ENCODE measurements at places on chromosomes 2 and 18. TPM values are rescaled to one million over a fixed set of nuclear protein-coding genes. Genes with fewer than 3 reads are reported as not detected.

The PLEKHH2 gene
- 2.2 TPM for total RNA-seq

The ARHGAP25 gene
- total RNA-seq = 5.4 TPM

The SLC4A5 gene
- total RNA-seq = 1.8 TPM

The GPR55 gene
- total RNA-seq = not detected

The ANKRD23 gene
- total RNA-seq = 6.2 TPM

The NEU2 gene
- total RNA-seq = not detected

The LIMS4 gene
- 2.3 TPM for total RNA-seq

The GALM gene
- 6.6 TPM for total RNA-seq

DNA sequence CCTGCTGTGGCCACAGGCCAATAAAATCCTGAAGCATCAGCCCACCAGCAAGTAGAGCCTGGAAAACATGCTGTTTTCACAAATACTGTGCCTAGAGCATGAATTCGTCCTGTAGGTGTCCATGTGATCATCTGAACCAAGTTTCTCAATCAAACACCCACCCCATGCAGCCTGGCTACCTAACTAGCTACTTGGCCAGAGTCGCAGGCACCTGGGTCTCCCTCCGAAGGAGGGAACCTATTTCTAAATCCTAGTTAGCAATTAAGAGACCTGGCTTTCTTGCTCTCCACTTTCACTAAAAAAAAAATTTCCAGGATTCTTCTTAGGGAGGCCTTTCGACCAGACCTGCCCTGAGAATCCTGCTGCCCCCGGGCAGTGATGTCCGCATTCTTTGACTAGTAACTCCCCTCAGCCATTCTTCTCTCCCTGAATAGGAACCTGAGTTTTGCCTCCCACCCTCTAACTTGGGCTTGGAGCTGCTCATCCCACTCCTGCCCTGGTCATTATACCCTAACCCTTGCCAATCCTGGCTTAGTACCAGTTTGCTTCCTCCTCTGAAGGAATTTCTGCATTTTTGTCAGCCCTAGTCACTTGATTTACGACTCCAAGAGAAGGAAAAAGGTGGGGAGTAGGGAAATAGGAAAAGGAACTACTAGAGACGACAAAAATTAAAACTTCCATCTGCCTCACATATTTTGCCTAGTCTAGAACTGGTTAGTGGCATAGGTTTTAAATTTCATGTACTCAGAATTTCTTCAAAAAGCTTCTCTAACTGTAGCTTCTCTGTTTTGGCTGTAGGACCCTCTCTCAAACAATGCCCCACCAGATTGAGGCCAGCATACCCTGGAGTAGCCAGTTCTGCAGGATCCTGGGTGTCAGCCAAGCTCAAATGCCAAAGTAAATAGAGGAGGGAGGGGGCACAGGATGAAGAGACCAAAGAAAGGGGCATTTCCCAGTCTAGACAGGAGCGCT is 25.4 kb upstream of the TANK start:
- H3K27ac ChIP-seq = no peak overlapping the region
- peaks cover 9% of the 10 kb centered on the region for H3K4me1 ChIP-seq
- no peaks in the 10 kb centered on the region for H3K36me3 ChIP-seq
- H3K27me3 ChIP-seq = no peaks in the 10 kb centered on the region
- DNase-seq = peak; percentile 14

- no peak overlapping the region for H3K4me3 ChIP-seq
- no peak for DNase-seq
- H3K27ac ChIP-seq = no peak overlapping the region
- no peaks in the 10 kb centered on the region for H3K36me3 ChIP-seq
- no peaks in the 10 kb centered on the region for H3K27me3 ChIP-seq
Observed at GRCh38 chr2:26613241-26614215, 27.6 kb downstream of the CIB4 start.

DNA sequence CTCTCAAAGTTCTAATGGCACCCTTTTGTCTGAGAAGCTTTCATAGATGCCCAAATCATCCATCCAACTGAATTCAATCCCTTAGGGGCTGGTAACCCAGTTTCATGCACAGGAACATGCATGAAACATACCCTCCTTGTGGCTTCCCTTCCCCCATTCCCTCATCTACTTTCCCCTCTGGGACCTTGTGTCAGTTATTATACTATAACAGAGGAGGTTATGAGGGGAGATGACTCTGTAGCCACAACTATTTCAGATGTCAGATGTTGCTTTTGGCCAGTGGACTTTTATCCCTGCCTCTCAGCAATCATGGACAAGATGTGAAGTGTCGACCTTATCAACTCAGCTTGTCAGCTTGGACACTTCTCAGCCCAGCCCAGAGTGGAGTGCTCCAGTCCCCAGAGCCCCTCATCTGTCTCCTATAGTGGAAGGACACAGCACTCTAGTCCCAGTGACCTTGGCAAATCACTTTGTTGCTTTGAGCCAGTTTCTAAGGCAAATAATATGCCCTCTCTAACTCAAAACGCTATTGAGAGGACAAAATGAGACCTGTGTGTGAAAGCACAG is 8.4 kb downstream of the DHRS9 start:
- no peaks in the 10 kb centered on the region for H3K4me1 ChIP-seq
- no peak overlapping the region for H3K27ac ChIP-seq
- peaks cover 5% of the 10 kb centered on the region for H3K27me3 ChIP-seq
- no peak overlapping the region for H3K4me3 ChIP-seq
- DNase-seq = no peak

DNA sequence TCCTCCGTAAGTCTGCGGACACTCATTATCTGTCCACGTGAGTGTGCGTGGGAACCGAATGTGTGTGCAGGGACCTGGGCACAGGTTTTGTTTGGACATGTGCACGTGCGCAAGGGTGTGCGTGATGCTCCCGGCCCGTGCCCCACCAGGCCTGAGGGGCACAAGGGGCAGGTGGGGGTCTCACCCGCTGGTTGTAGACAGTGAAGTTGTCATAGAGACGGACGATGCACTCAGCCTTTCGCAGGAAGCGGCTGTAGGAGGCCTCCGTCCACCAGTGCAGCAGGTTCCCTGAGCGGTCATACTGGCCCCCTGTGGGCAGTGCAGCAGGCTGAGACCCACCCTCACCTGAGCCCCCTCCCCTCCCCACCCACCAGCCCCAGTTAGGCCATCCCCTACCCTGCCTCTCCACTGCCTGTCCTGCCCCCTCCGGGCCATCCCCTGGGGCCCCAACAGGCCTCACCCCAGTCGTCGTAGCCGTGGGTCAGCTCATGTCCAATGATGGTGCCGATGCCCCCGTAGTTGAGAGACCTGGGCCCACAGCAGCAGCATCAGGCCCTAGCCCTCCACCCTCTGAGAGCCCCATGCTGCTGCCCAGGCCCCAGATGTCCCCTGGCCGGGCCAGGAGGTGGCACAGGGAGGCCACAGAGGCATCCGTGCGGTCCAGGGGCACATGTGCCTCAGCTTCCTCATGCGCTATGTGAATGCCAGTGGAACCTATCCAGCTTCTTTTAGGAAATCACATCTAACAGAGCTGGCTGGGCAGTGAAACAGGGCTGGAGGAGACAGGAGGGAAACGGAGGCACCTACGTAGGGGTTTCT is 6.1 kb downstream of the ECEL1 start:
- H3K27ac ChIP-seq = no peak overlapping the region
- no peaks in the 10 kb centered on the region for H3K4me1 ChIP-seq
- no peaks in the 10 kb centered on the region for H3K36me3 ChIP-seq
- peaks cover 25% of the 10 kb centered on the region for H3K27me3 ChIP-seq
- no peak for DNase-seq

GRCh38 chr2:157107877-157108276 is 149.6 kb upstream of the GALNT5 start:
- no peaks in the 10 kb centered on the region for H3K36me3 ChIP-seq
- H3K4me3 ChIP-seq = no peak overlapping the region
- H3K27ac ChIP-seq = no peak overlapping the region
- H3K4me1 ChIP-seq = no peaks in the 10 kb centered on the region

- H3K27me3 ChIP-seq = no peaks in the 10 kb centered on the region
- peaks cover 44% of the 10 kb centered on the region for H3K4me1 ChIP-seq
- H3K4me3 ChIP-seq = no peak overlapping the region
Observed at GRCh38 chr18:10063489-10063888, 149.7 kb downstream of the VAPA start.

DNA sequence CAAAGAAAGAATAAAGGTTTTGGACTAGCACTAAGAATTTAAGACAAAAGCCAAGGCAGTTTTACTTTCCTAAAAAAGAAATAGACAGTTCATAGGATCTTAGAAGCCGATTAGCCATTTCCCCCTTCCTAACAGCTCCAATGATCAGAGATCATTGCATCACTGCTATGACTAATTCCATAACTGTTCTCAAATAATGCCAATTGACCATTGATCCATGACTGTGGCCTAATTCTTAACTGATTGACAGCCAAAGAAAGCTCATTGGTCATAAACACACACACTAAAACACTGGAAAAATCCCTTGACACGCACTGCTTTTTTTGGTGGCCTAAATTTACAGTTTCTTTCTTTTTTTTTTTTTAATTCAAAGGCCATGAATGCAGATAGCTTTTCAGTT is 345.0 kb upstream of the ACVR2A start:
- H3K27ac ChIP-seq = no peak overlapping the region
- H3K4me3 ChIP-seq = no peak overlapping the region
- no peaks in the 10 kb centered on the region for H3K36me3 ChIP-seq
- no peaks in the 10 kb centered on the region for H3K27me3 ChIP-seq
- H3K4me1 ChIP-seq = no peaks in the 10 kb centered on the region

- no peak for DNase-seq
- no peaks in the 10 kb centered on the region for H3K36me3 ChIP-seq
- no peaks in the 10 kb centered on the region for H3K4me1 ChIP-seq
- H3K27me3 ChIP-seq = no peaks in the 10 kb centered on the region
- H3K27ac ChIP-seq = no peak overlapping the region
Observed at GRCh38 chr2:240503375-240503774, 54.4 kb downstream of the ANKMY1 start.

- no peaks in the 10 kb centered on the region for H3K27me3 ChIP-seq
- H3K4me1 ChIP-seq = peaks cover 4% of the 10 kb centered on the region
- H3K36me3 ChIP-seq = no peaks in the 10 kb centered on the region
Observed at GRCh38 chr2:195313962-195314361, 343.1 kb upstream of the SLC39A10 start.

- no peak for DNase-seq
- H3K4me1 ChIP-seq = no peaks in the 10 kb centered on the region
- no peaks in the 10 kb centered on the region for H3K27me3 ChIP-seq
- H3K4me3 ChIP-seq = no peak overlapping the region
- no peak overlapping the region for H3K27ac ChIP-seq
Observed at GRCh38 chr2:31384351-31384750, 30.2 kb downstream of the XDH start.

- H3K4me3 ChIP-seq = no peak overlapping the region
- DNase-seq = no peak
- no peak overlapping the region for H3K27ac ChIP-seq
- H3K36me3 ChIP-seq = no peaks in the 10 kb centered on the region
- no peaks in the 10 kb centered on the region for H3K27me3 ChIP-seq
Observed at GRCh38 chr18:58190842-58191530, 147.0 kb downstream of the NEDD4L start.

DNA sequence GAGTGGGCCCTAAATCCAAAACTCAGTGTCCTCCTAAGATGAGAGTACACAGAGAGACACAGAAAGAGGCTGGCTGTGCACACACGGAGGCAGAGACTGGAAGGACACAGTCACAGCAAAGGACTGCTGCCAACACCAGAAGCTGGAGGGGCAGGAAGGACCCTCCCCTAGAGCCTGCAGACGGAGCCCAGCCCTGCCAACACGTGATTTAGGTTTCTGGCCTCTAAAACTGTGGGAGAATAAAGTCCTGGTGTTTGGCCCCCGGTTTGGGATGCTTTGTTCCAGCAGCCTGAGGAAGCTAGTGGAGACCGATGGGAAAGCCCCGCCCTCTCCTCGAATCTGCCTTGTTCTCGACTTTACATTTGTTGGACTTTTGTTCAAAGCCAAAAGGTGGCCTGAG is 10.6 kb downstream of the CNDP1 start:
- no peaks in the 10 kb centered on the region for H3K4me1 ChIP-seq
- H3K4me3 ChIP-seq = no peak overlapping the region
- H3K27me3 ChIP-seq = no peaks in the 10 kb centered on the region
- DNase-seq = no peak

GRCh38 chr2:125638345-125638744 is 1017.6 kb upstream of the GYPC start:
- no peak overlapping the region for H3K27ac ChIP-seq
- H3K36me3 ChIP-seq = no peaks in the 10 kb centered on the region
- H3K27me3 ChIP-seq = no peaks in the 10 kb centered on the region

DNA sequence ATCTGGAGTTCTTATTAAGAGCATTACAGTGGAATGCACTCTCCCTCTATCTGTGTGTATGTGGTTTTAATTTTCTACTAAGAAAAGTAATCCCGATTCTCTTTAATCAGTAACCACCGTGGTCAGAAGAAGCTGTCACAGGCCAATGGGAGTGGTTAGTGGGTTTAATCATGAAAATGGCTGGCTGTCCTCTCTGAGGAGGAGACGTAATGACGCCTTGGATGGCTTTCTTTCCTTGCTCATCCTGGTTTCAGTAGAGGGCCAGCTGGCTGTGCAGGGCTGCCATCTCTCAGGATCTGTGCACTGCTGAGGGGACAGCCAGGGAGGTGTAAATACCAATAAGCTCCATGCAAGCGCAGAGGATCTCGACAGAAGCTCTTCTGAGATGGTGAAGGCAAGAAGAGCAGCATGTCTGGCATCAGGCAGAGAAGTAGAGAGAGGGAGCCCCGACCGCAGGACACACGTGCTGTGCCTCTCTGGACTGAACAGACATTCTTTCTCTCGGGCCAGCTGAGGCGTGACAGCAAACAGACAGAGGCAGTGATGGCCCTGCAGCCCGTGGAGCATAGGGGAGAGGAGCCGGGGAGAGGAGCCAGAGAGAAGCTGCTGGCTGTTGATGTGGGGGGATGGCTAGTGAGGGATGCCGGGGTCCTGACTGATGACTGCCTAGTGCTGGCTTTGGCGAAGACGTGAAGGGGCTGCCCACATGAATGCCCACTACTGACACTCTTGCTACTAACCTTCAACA is 65.1 kb upstream of the DAPL1 start:
- H3K27me3 ChIP-seq = no peaks in the 10 kb centered on the region
- no peaks in the 10 kb centered on the region for H3K4me1 ChIP-seq
- DNase-seq = no peak
- H3K4me3 ChIP-seq = no peak overlapping the region

- H3K27ac ChIP-seq = no peak within 1 kb of the TSS
- H3K4me3 ChIP-seq = peak within 1 kb of the TSS; percentile 53
- DNase-seq = peak; percentile 68
- H3K27me3 ChIP-seq = peaks cover 45% of the 10 kb centered on the region
- H3K36me3 ChIP-seq = no peaks in the 10 kb centered on the region
- H3K4me1 ChIP-seq = peaks cover 11% of the 10 kb centered on the region
Observed at GRCh38 chr2:70767699-70768589, at the start of gene ADD2. Gene ADD2, minus strand, starts transcription at chr2:70768200. Its CDS starts 61,792 bp downstream, at chr2:70706408.

- H3K4me1 ChIP-seq = peaks cover 14% of the 10 kb centered on the region
- peak within 1 kb of the TSS; percentile 30 for H3K4me3 ChIP-seq
- DNase-seq = peak; percentile 90
- no peaks in the 10 kb centered on the region for H3K27me3 ChIP-seq
Observed at GRCh38 chr2:223601932-223602666, at the start of gene SCG2. Gene SCG2, minus strand, starts transcription at chr2:223602361. Its CDS starts 3,079 bp downstream, at chr2:223599282.

All from A673 (cell line).